ENCODE measurements at places on chromosomes 5 and 9.

GRCh38 chr9:95284162-95285080 is 33.1 kb downstream of the FANCC start:
- DNase-seq: no peak

- DNase-seq: no peak
Measured at GRCh38 chr5:113330533-113331208, 104.1 kb downstream of the TSSK1B start.

DNA sequence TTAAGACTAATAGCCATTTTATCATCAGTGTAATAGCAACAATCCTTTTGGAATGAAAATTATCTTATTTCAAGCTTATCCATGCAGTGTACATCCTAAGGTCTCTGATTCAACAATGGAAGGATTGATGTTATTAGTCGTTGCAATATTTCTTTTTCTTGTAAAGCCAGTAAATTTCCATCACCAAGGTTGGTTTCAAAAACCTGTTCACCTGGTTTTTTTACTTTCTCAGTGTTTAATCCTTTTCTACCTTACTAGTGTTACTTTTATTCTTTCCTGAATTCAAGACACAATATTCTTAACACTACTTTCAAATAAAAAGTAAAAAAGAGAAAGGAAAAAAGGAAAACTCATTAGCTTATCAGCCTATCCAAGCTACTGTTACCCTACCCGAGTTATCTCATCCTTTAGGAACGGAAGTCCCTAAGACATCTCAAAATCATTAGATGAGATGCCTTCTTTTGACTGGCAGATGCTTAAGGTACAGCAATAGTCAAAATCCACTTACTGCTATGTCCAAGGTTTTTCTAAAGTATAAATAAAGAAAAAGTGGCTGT is 5.4 kb downstream of the ZFR start:
- no peak for DNase-seq

DNA sequence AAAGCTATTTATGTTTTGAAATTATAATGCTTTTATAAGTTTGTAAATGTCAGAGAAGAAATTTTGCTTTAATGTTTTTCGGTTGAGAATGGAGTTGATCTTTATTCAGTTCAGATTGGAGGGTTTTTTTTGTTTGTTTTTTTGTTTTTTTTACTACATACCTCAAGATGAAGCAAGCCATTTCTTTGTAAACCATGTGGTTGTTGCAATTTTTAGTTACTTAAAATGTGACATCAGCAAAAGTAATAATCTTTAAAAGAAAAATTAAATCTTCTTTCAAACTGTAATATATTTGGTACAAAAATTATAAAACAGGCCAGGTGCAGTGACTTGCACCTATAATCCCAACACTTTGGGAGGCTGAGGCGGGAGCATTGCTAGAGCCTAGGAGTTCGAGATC is 102.6 kb downstream of the CDC42SE2 start:
- no peak for DNase-seq

GRCh38 chr5:40853632-40854192 is 12.5 kb downstream of the CARD6 start:
- no peak for DNase-seq
